ENCODE measurements at places on chromosomes 6 and 20.

- DNase-seq: no peak
These were observed 207.2 kb upstream of the ZNF184 start for GRCh38 chr6:27679964-27680694.

DNA sequence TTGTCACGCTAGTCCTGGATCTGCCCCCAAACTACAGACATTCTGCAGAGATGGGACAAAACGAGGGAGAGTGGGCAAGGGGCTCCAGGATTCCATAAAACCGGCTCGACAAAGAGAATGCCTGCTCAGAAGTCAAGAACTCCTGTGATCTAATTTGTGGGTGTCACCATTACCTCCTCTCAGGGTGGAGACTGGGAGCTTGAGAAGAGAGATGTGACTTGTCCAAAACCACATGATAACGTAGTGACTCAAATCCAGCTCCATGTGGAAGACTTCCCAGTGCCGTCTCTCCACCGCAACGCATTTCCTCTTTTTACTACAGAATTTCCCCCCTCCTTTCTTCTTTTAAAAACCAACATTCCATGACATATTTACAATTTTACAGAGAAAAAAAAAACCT is 44.3 kb downstream of the TRERF1 start:
- DNase-seq: no peak

DNA sequence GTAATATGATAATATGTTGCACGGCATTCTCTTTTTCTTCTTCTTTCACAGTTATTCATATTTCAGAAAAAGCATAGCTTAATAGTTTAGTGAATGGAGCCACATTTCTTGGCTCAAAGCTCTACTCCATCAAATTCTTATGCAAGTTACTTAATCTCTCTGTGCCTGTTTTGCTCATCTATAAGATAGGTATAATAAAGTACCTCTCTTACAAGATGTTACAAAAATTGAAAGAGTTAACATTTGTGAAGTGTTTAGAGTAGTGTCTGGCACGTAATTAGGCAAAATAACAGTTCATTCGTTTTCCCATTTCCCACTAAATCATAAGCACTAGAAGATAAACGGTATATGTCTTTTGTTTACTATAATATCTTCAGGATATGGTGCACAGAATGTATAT is 1304.4 kb upstream of the EYS start:
- DNase-seq: no peak

DNA sequence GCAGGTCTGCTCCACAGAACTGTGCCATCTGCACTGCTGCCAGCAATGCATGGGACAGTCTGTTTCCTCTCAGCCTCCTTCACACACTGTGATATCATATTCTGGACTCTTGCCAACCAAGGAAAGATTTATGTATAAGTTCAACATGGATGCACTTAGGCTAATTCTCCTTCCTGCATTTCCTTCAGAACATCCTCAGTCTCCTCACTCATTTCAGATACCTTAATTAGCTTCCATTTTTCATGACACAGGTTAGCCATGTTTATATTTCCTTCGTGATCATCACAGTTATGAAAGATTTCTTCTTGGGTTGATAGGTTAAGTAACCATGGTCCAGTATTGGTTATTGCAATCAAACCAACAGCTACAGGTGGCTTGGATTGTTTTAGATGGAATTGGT is 46.4 kb upstream of the DDR1 start:
- DNase-seq: no peak

- no peak for DNase-seq
These were observed 17.6 kb upstream of the L3MBTL3 start for GRCh38 chr6:130000526-130001421.

DNA sequence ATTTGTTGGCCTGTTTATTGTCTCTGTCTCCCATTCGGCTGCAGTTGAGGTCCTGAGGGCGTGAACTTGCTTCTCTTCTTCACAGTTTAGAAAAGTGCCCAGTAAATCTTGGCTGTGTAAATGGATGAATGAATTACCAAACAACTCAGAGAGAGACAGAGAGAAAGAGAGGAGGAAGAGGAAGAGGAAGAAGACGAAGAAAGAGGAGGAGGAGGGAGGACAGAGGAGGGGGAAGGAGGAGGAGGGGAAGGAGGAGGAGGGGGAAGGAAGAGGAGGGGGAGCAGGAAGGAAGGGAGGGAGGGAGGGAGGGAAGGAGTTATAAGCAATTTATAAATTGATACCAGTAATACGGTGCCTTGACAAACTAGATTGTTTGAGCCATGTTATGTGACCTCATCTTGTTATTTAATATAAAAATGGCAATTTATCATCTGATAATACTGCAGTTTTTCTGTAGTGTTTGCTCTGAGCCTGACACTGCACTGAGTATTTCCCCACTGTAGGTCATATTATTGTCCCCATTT is 18.7 kb downstream of the HCK start:
- DNase-seq: no peak

DNA sequence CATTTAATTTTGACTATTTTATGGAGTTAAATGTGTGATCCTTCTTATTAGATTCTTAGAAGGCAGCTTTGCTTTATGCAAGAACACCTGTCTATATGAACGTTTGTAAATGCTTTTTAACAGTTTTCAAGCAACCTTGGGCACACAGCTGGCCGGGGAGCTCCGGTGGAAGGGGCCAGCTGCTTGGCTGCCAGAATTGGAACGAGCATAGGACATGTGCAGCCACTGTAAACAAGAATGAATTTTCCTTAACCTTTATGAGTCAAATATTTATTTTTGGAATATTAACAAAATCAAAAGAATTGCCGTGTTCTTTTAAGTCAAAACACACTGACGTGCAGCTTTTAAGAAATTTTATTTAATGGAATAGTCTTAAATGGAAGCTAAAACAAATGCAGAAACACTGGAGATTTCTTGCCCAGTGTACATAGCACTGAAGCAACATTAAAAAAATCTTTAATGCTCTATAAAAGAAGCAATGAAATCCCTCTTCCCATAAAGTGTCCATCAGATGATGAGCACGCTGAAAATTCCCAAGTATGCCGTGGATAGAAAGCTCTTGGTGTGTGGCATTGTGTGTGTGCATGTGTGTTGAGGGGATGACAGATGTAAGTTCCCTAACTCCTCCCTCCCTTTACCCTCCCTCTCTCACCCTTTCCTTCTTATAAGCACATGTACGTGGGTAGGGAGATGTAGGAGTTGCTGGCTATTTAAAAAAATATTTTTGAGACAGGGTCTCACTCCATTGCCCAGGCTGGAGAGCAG is 208.9 kb upstream of the EXOC2 start:
- no peak for DNase-seq

DNA sequence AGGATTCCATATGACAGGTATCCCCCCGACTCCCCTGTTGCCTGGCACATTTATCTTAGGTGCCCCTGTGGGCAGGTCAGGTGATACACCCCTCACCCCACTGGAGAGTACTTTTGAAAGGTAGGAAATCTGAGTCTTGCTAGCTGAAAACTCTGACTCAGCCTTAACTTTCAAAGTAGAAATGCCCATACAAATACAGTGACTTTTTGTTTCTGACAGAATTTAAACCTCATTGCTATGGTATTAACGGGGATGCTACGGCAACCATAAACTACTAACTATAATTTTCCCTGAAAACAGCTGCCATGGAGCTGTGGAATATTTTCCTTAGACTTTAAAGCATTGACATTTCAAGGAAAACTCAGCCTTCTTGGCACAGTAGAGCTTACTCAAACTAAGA is 536.0 kb downstream of the RFPL4B start:
- no peak for DNase-seq

GRCh38 chr6:18087396-18088165 is 34.9 kb downstream of the NHLRC1 start:
- no peak for DNase-seq

DNA sequence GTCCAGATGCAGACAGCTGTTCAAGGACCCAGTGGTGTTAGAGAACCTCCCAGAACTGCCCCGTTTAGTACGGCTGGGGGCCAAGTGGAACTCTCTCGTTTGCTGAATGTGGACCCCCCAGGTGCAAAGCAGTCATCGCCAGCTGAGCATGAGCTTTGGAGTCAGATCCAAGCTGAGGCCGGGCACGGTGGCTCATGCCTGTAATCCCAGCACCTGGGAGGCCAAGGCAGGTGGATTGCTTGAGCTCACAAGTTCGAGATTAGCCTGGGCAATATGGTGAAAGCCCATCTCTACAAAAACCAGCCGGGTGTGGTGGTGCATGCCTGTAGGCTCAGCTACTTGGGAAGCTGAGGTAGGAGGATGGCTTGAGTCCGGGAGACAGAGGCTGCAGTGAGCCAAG is 29.7 kb downstream of the FOXC1 start:
- DNase-seq: peak; percentile 53

GRCh38 chr6:89527634-89528033 is 94.7 kb downstream of the ANKRD6 start:
- DNase-seq: no peak

- DNase-seq: no peak
These were observed 31.4 kb downstream of the FOXP4 start for GRCh38 chr6:41577356-41578216.

DNA sequence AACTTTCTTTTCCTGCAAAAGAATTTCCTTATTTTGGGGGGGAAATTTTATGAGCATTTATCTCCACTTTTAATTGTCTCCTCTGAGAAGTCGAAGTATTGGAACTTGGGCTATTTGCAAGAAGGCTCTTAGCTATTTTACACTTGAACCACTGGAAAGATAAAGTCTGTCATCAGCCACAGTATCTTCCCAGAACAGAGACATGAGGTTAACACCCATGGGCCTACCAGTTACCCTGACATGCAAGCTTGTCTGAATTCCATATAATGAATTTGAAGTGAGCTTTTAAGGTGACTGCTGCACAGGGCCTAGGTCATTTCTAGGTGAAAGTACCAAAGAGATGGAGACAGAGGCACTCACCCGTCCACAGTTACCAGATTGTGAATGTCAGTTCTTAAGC is 193.1 kb downstream of the SIM1 start:
- no peak for DNase-seq

GRCh38 chr6:151387175-151387970 is 4.0 kb downstream of the ZBTB2 start:
- DNase-seq: no peak

- peak; percentile 32 for DNase-seq
These were observed 53.3 kb upstream of the KLHL31 start for GRCh38 chr6:53718597-53719460.

DNA sequence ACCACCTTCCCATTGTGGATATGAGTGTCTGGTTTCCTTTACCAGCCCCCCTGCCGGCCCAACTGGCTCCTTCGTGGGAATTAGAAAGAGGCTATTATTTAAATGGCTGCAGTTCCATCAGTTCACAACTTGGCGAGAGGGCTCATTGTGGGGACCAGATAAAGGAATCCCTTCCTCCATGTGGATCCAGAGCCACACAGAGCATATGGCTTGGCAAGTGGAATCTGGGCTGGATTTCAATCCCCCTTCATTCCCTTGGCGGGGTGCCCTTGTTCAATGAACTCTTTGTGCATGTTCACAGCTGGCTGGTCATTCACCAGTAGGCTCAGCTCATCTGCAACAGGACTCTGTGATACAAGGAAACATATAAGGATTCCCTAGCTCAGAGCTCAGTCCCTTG is 140.6 kb downstream of the OPN5 start:
- no peak for DNase-seq

- no peak for DNase-seq
These were observed 10.1 kb downstream of the CDC5L start for GRCh38 chr6:44397424-44398164.

GRCh38 chr6:159321267-159321666 is 152.1 kb downstream of the FNDC1 start:
- DNase-seq: no peak

GRCh38 chr20:49573900-49574416 is 6.0 kb upstream of the PTGIS start:
- peak; percentile 76 for DNase-seq

DNA sequence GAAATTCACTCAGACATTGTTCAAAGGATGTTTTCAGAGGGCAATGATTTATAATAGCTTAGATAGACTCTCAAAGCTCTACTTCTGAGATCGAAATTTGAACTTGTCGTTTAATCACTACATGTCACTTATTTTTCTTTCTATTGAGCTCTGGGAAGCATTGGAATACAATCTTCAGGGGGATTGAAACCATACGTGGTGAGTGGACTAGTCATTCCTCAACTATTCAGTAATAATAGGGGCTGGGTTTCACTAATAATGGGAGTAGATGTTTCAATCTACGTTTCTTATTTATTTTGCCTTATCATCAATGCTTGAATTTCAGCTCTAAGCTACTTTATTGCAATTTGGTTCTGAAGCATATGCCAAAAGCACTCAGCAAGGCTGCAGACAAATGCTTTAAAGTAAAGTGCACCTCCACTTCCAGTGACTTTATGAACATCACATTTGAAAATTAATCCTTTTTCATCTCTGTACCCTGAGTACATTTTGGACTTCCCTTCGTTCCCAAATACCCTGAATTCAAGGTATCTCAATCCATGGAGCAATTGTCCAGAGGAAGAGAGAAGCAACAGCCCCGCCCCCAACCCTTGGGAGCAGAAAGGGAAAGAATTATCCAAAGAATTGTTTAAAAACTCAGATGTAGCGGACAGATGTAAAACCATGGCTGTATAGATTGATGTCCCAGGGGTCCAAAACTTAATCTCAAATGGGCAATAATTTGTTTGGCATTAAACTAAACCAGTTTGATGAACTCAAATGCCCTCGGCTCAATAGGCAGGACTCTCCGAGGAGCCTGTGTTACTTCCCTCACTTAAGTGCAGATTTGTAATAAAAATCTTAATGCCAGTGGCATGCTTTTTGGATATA is 68.1 kb downstream of the HFE start:
- DNase-seq: no peak

DNA sequence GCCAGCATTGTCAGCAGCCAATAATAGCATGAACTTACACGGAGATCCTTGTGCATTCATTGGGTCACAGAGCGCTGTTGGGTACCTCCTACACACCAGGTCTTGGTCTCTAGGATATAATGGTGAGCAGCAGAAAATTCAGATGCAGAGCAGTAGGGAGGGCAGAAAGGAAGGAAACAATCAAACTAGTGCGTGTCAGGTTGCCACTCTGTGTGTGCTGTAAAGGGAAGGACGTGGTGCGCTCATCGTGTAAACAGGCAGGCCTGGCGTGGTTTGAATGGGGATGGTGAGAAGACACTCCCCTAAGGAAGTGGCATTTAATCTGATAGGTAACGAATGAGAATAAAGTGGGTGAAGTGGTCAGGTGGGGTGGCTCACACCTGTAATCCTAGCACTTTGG is 336.4 kb downstream of the CDH26 start:
- no peak for DNase-seq

Data from tibial artery (tissue), 4 donors.